ENCODE measurements at places on chromosomes 13 and 19. TPM values are rescaled to one million over a fixed set of nuclear protein-coding genes. Genes with fewer than 3 reads are reported as not detected.

Gene SLC35E1
- polyA plus RNA-seq, result 19.0 TPM

DNA sequence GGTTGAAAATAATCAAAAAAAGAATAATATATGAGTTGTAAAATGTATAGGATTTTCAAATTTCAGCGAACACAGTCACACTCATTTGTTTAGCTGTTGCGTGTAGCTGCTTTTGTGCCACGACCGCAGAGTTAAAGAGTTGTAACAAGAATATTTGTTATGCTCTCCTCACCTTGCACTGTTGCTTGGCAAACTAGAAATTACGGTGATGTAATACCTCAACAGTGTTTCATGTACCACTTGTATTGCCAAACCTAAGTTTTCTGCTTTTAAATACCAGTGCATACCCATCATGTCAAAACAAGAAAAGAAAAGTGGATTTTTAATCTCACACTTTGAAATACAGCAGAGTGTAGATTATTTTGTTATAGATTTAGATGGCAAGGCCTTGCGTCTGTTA is 201.1 kb downstream of the NBEA start:
- H3K4me3 ChIP-seq, result no peak overlapping the region
- H3K36me3 ChIP-seq, result no peaks in the 10 kb centered on the region
- H3K27ac ChIP-seq, result no peak overlapping the region
- DNase-seq, result no peak
- no peaks in the 10 kb centered on the region for H3K27me3 ChIP-seq

GRCh38 chr19:47414469-47414868 is 4.9 kb downstream of the MEIS3 start:
- H3K36me3 ChIP-seq, result no peaks in the 10 kb centered on the region
- no peak overlapping the region for H3K4me3 ChIP-seq
- H3K27ac ChIP-seq, result no peak overlapping the region
- no peak for DNase-seq

Gene GFY
- not detected for polyA plus RNA-seq

- no peak for DNase-seq
- no peaks in the 10 kb centered on the region for H3K27me3 ChIP-seq
- H3K27ac ChIP-seq, result no peak overlapping the region
- H3K36me3 ChIP-seq, result no peaks in the 10 kb centered on the region
These were observed 40.8 kb downstream of the BBC3 start for GRCh38 chr19:47190167-47190727.

DNA sequence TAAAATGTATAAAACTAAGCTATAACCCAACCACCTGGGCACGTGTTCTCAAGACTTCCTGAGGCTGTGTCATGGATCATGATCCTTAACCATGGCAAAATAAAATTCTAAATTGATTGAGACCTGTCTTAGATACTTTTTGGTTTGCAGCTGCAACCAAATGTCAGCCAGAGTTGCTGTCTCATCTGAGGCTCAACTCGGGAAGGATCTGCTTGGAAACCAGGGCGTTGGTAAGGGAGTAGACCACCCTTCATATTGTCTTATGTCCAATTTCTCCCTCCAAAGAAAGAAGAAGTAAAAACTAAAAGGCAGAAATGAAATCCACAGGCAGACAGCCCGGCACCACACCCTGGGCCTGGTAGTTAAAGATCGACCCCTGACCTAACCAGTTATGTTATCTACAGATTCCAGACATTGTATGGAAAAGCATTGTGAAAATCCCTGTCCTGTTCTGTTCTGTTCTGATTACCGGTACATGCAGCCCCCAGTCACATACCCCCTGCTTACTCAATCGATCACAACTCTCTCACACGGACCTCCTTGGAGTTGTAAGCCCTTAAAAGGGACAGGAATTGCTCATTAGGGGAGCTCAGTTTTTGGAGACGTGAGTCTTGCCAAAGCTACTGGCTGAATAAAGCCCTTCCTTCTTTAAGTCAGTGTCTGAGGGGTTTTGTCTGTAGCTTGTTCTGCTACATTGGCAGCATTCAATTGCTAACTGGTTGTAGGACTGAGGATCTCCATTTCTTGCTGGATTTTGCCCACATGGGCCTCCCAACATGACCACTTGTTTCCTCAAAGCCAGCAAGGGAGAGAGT is 22.9 kb upstream of the IGSF23 start:
- peaks cover 43% of the 10 kb centered on the region for H3K27me3 ChIP-seq
- peaks cover 3% of the 10 kb centered on the region for H3K36me3 ChIP-seq
- H3K4me1 ChIP-seq, result no peaks in the 10 kb centered on the region
- DNase-seq, result no peak

Gene ZNF772
- 6.4 TPM for polyA plus RNA-seq

All from naive B cell (primary cell).